Stimulated activated CD4-positive, alpha-beta T cell treated with anti-CD3 and anti-CD28 coated beads, Interleukin-12 subunit alpha, Interleukin-12 subunit beta, amount 100 ng/mL, for 4 hours (primary cell): ENCODE measurements at places on chromosomes 5 and 9.

DNA sequence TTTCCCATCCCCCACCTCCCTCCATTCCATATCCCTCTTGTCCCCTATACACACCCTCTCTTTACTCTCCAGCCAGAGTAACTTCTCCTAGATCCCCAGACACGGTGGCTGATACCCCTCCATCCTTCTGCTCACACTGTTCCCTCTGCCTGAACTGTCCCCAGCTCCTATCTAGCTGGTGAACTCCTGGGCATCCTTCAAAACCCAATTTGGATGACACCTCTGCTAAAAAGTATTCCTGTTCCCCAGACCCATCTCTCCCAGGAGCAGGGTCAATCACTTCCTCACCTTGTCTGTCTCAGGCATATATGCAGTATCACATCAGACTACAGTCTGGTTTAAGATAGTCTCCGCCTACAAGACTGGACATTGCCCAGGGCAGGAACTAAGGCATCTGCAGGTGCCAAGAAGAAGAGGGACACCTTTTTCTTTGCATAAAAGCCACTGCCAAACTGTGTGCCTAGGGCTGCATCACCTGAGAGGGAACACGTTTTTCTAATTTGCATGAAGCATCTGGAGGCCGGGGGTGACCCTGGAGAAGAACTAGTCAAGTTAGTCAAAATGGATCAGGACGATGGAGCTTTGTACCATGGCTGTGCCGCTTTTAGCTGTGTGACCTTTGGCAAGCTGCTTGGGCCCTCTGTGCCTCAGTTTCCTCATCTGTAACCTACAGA is 27.1 kb downstream of the NR5A1 start:
- DNase-seq, result no peak

DNA sequence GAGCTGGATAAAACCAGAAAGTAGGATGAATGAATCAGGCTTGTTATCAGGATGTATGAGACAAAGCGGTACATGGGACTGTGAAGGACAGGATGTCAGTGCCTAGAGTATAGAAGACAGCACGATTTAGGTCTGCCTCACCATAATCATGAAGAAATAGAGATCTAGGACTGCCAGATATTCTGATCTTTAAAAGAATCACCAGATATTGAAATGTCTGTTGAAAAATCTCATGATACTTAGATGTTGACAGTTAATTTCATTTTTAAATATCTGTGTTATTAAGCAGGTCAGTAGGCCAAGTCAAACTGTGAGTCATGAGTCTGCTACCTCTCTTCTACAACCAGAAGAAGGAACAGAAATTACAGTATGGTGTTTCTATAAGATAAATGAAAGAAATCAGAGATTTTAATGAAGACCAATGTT is 65.0 kb downstream of the ST8SIA4 start:
- no peak for DNase-seq

DNA sequence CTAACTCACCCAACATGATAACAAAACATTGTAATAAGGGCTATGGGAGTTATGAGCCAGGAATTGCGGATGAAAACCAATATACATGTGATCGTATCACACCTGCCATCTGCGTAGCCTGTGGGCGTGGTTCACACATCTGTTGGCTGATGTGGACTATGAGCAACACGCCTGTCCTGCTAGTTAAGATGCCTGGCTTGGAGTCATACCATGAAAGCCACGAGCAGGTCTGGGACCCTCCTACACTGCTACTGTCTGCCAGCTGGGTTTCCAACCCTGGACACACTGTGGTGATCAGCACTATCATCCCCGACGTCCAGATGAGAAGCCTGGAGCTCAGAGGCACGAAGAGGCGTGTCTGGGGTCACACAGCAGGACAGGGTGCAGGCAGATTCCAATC is 40.2 kb downstream of the STK10 start:
- no peak for DNase-seq

DNA sequence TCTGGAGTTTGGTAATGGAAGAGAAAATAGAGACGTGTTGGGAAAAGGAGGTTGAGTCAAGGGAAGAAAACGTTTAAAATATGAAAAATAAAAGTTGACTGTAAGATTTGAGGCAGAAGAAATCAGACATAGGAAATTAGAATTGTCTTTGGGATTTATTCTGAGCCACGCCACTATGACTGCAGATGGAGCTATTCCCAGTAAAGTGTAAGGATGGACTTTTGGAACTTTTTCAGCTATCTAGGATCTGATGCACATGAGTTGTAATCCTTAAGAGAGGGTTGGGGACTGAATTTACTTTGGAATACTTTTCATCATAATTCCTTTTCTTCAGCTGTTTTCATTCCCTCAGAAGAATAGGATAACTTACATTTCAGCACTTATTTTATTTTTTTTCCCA is 336.7 kb downstream of the FAM170A start:
- DNase-seq, result no peak

GRCh38 chr9:35355939-35356338 is 134.0 kb upstream of the RUSC2 start:
- no peak for DNase-seq

DNA sequence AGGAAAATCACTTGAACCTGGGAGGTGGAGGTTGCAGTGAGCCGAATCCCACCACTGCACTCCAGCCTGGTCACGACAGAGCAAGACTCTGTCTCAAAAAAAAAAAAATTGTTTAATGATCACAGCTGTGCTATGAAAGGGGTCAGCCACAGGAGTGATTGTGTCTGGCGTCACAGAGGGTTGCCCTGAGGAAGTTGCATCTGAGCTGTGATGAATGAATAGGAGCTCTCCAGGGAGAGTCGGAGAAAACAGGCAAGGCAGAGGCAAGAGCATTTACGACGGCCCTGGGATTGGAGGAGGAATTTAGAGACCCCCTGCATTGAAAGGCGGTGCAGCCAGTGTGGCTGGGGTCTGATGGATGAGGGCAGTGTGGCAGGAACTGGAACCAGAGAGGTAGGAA is 25.1 kb downstream of the NAIF1 start:
- no peak for DNase-seq

DNA sequence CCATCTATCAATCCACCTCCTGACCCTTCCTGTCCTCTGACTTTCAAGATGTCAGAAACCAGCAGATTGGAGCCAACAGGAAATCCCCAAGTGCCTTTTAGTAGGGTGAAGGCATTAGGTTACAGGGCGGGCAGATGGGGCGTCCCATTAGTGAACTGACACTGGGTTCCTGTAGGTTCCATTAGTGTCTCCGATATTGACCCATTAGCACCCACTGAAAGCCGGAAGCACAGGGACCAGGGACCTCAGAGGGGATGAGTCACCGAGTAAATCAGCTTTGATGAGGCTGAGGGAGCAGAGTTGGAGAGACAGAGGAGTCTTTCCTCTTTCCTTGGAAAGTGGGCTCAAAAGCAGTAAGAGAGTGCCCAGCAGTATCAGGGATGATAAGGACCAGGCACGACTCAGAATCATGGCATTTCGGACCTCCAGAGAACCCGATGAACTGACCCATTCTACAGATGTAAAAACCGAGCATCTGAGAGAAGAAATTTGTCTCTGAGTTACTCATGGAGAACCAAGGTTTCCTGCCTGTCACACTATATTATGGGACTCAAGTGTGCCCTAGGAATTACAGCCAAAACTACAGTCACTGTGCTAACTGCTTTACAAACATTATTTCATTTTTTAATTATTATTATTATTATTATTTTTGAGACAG is 47.2 kb upstream of the FABP6 start:
- DNase-seq, result no peak

GRCh38 chr9:134562146-134562849 is 79.3 kb upstream of the COL5A1 start:
- no peak for DNase-seq

DNA sequence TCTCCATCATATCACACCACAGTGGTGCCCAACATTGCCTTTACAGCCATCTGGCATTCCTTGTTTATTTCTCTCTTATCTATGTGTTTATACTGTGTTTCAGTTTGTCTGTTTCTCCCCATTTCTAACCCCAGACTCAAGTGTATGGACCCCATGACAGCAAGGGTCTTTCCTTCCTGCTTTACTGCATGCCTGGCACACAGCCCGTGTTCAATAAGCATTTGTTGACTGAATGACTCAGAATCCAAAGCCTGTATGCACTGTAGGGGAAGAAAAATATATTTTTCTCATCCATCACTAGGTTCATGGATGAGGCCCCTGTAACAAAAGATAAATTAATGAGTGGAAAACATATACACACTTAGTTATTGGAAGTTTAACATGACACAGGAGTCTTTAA is 190.8 kb upstream of the SEMA6A start:
- no peak for DNase-seq

- DNase-seq, result no peak
Measured at GRCh38 chr5:56479696-56480077, 246.6 kb upstream of the ANKRD55 start.

GRCh38 chr9:27672718-27673117 is 99.4 kb upstream of the C9orf72 start:
- no peak for DNase-seq

- no peak for DNase-seq
Measured at GRCh38 chr5:179975713-179976134, 68.0 kb upstream of the TBC1D9B start.

DNA sequence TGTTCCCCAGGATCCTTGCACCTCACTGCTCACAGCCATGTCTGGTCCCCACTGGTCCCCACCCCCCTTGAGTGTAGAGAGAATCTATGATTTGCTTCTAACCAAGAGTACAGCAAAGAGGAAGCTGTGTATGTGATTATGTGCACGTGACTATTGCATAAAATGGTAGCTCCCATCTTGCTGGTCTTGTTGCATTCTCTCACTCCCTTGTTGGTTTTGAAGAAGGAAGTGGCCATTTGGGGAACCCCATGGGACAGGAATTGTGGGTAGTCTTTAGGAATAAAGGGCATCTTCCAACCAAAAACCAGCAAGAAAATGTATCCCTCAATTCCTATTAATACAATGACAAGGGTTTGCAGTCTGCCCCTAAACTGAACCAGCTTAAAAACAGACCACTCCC is 5.2 kb upstream of the FCN2 start:
- DNase-seq, result no peak

DNA sequence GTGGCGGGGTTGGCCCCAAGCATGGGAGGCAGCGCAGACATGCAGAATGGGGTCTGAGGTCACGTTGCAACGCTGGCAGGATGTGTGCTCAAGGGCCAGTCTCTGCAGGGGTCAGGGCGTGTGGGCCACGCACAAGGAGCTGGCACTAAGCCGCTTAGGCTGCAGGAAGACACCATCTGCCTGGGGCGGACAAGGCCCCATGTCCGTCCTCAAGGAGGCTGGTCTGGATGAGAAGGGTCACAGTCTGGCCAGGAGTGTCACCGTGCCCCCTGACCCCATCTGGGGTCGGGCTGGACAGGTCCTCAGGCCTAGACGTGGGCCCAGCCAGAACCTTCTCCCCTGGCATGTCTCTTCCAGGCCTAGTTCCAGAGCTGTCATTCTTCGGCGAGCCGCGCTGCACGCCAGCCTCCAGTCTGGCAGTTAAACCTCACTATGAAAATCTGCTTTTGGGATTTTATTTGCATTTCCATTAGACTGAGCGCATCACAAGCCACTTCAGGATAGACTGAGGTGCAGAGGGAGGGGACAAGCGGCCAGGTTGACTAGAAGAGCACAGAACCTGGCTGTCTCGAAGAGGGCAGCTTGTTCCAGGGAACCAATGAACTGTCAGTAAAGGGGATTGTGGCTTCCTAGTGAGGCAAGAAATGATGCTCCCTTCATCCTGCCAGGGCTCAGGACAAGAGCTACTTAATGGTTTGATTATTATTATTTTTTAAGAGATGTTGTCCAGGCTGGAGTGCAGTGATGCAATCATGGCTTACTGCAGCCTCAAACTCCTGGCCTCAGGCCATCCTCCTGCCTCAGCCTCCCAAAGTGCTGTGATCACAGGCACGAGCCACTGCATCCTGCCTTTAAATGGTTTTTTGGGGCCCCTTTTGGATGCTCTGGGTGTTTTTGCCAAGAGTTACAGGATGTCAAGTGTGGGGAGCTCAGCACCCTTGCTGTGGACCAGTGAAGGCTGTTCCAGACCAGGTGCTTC is 4.3 kb downstream of the BRD3OS start:
- DNase-seq, result no peak

- peak; percentile 13 for DNase-seq
Measured at GRCh38 chr5:111627862-111628261, 115.5 kb upstream of the STARD4 start.

DNA sequence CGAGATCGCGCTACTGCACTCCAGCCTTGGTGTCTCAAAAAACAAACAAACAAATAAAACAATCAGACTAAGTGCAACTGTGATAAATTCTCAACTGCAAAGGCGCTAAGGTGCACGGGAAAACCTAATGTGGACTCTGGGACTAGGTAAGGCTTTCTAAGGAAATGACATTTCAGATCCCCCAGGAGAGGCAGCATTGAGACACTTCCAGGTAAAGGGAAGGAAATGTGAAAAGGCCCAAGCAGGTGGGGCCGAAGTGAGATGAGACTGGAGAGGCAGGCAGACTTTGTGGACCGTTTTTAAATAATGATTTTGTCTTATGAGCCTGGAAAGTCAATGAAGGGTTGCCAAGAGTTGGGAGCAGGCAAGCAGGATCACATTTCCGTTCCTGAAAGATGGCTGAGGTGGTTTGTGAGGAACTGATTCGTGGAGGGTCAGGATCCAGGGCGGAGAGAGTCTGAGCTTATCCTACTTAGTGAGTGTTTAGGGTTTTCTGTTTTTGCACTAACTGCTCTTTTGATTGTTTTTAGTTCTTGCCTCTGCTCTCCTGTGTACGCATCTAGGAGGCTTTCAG is 2.0 kb upstream of the APBA1 start:
- no peak for DNase-seq

DNA sequence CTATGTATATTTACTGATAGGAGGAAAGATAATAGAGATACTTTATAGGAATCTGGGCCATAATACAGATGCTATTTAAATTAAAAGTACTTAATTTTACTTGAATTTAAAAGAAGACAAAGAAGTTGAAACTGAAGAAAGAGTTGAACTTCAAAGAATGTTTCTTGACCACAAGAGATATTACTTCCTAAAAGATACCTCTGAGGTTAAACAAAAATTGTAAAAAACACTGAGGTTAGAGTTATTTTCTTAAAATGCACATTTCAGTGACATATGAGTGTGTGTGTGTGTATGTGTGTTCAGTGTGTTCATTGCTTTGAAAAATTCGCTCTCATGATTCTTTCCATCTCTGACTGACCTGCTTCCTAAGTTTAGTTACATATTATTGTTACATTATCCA is 3.5 kb upstream of the SEPTIN8 start:
- no peak for DNase-seq

GRCh38 chr9:78026947-78027346 is 4.7 kb downstream of the GNAQ start:
- DNase-seq, result no peak

DNA sequence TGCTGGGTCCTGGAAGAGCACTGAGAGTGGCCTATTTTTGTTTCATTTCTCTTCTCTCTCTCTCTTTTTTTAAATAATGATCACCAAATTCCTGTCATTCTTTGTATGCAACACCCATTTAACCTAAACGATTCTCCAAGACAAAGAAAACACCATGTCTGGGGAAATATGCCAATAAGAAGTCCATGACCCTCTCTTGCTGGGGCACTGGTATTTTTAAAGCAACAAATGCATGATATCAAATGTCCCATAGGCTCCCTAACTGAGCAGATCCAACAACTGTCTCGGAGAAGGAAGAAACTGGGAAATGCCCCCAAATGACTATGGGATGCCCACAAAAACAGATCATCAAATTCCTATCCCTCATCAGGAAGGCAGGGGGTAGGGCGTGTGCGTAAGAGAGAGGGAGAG is 567.4 kb downstream of the CCDC171 start:
- no peak for DNase-seq
